Activated T-helper 2 cell treated with anti-CD3 and anti-CD28 coated beads, Interferon-gamma antibody, Interleukin-2, Interleukin-4, amounts not matched to agents 10 μg/mL and 5 μg/mL and 100 μg/mL, durations not matched to agents 14 hours and 24 hours and 36 hours (primary cell): ENCODE measurements at places on chromosomes 4 and X. TPM values are rescaled to one million over a fixed set of nuclear protein-coding genes. Genes with fewer than 3 reads are reported as not detected.

Gene SPATA4
- total RNA-seq, result not detected in 2 replicates

Gene TBX22
- not detected in 2 replicates for total RNA-seq

Gene UGT8
- total RNA-seq, result 0.07 TPM in 1 of 2 replicates, not detected in the other

Gene TRAM1L1
- 0.09 TPM in 1 of 2 replicates, not detected in the other for total RNA-seq

Gene ASMT
- total RNA-seq, result not detected in 2 replicates

Gene NWD2
- not detected in 2 replicates for total RNA-seq

Gene SMIM31
- not detected in 2 replicates for total RNA-seq

Gene SOX3
- total RNA-seq, result not detected in 2 replicates

Gene RAP1GDS1
- 64.2 and 64.3 TPM in 2 replicates for total RNA-seq

Gene GAGE2A
- not detected in 2 replicates for total RNA-seq

Gene RS1
- not detected in 2 replicates for total RNA-seq

Gene VCX3B
- not detected in 2 replicates for total RNA-seq

Gene UCP1
- not detected in 2 replicates for total RNA-seq

Gene SRPX2
- not detected in 2 replicates for total RNA-seq

Gene LPAR4
- total RNA-seq, result not detected in 2 replicates

Gene HDX
- total RNA-seq, result 2.5 and 2.6 TPM in 2 replicates

Gene NKX3-2
- not detected in 2 replicates for total RNA-seq

Gene CAPN6
- total RNA-seq, result not detected in 2 replicates

Gene H2BW2
- not detected in 2 replicates for total RNA-seq

Gene GC
- total RNA-seq, result not detected in 2 replicates

Gene OPHN1
- 0.07 and 0.21 TPM in 2 replicates for total RNA-seq

Gene DMRTC1
- total RNA-seq, result not detected in 2 replicates

Gene SMPX
- total RNA-seq, result not detected in 2 replicates

Gene BST1
- total RNA-seq, result 0.50 and 1.8 TPM in 2 replicates

Gene CDX4
- total RNA-seq, result not detected in 2 replicates

Gene TTC29
- total RNA-seq, result not detected in 2 replicates
